ENCODE measurements at places on chromosomes 12 and 14.

DNA sequence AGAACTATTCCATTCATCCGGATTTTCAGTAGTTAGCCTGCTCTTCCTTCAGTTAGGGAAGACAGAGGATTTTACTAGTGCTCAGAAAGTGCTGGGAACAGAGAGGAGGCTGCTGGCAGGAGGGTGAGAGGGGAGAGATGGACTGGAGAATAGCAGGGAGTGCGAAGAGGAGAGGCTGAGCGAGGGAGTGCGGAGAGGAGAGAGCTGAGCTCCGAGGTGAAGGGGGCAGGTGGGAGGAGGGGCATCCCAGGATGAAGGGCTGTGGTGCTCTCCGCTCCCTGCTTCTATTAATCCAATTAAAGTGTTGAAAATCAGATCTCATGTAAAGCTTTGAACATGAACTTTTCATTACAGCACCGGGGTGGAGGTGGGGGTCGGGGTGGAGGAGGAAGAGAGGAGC lies 20.4 kb upstream of the SMOC1 start:
- H3K27me3 ChIP-seq: peaks cover 8% of the 10 kb centered on the region
- H3K36me3 ChIP-seq: no peaks in the 10 kb centered on the region
- H3K4me1 ChIP-seq: no peaks in the 10 kb centered on the region
- H3K27ac ChIP-seq: no peak overlapping the region
- no peak overlapping the region for H3K4me3 ChIP-seq

DNA sequence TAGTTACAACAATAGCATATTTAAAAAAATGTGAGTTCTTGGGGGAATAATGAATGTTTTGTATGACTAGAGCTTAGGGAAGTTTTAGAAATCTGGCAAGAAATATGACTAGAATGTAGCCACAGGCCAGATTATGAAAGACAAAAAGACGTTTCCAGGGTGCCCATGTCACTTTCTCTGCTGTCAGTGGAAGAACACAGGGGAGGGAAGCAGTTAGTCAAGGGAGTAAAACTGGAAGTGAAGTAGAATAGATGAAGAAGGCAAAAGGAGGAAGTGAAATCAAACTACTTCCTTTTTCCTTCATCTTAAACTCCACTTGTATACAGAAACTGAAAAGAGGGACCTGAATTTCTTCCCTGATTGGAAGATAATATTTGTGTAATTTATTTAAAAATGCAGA lies 81.2 kb upstream of the ATP2B1 start:
- H3K36me3 ChIP-seq: no peaks in the 10 kb centered on the region
- no peaks in the 10 kb centered on the region for H3K27me3 ChIP-seq
- H3K4me3 ChIP-seq: no peak overlapping the region
- H3K4me1 ChIP-seq: peaks cover 2% of the 10 kb centered on the region
- no peak for DNase-seq

DNA sequence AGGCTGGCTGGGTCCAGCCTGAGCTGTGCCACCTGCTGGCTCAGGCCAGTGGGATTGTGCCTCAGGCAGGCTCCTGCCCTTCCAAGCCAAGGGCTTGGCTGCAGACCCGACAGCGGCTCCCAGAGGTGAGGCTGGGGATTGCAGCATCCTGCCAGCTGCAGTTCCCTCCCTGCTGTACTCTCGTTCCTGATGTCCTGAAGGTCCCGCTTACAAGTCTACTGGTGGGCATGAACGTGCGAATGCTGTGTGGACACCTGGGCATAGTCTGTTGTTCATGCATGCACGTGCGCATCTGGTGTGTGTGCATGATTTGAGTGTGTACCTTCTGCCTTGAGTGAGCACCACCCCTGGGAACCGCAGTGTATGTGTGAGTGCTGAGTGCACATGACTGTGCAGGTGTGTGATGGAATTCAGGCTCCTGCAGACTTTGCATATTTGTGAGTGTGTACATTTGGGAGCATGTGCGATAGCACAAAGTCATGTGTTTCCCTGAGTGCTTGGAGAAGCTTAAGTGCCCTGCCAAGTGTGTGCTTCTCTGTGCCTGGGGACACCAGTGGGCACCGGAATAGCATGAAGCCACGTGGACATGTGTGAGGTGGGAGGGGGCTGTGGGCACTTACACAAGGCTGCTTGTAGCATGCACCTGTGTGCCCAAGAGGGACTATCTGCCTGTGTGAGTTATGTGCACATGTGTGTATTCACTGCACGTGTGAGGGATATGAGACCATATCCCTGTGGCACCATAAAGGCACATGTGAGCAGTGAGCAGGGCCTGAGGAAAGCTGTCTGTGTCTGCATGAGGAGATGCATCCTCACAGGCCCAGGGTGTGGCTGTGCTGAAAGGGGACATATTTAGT lies 19.3 kb upstream of the KRT7 start:
- H3K4me1 ChIP-seq: no peaks in the 10 kb centered on the region
- H3K27me3 ChIP-seq: peaks cover 14% of the 10 kb centered on the region
- H3K36me3 ChIP-seq: no peaks in the 10 kb centered on the region
- peak; percentile 67 for DNase-seq
- peak overlapping the region; percentile 22 for H3K27ac ChIP-seq

- peaks cover 78% of the 10 kb centered on the region for H3K36me3 ChIP-seq
- DNase-seq: no peak
- peak overlapping the region; percentile 70 for H3K4me3 ChIP-seq
- peak overlapping the region; percentile 89 for H3K27ac ChIP-seq
- H3K4me1 ChIP-seq: peaks cover 73% of the 10 kb centered on the region
Observed at GRCh38 chr12:47206450-47207339, 126.9 kb upstream of the AMIGO2 start.

- H3K4me3 ChIP-seq: no peak overlapping the region
- peaks cover 2% of the 10 kb centered on the region for H3K36me3 ChIP-seq
- peak; percentile 21 for DNase-seq
Observed at GRCh38 chr14:68408680-68409079, 384.2 kb downstream of the ZFP36L1 start.

GRCh38 chr14:53316504-53316903 lies 163.4 kb upstream of the DDHD1 start:
- H3K4me3 ChIP-seq: no peak overlapping the region
- peaks cover 2% of the 10 kb centered on the region for H3K27me3 ChIP-seq
- no peak for DNase-seq
- no peak overlapping the region for H3K27ac ChIP-seq

- H3K4me3 ChIP-seq: no peak overlapping the region
- DNase-seq: no peak
- peaks cover 6% of the 10 kb centered on the region for H3K4me1 ChIP-seq
Observed at GRCh38 chr12:94038605-94039004, 109.8 kb upstream of the PLXNC1 start.

DNA sequence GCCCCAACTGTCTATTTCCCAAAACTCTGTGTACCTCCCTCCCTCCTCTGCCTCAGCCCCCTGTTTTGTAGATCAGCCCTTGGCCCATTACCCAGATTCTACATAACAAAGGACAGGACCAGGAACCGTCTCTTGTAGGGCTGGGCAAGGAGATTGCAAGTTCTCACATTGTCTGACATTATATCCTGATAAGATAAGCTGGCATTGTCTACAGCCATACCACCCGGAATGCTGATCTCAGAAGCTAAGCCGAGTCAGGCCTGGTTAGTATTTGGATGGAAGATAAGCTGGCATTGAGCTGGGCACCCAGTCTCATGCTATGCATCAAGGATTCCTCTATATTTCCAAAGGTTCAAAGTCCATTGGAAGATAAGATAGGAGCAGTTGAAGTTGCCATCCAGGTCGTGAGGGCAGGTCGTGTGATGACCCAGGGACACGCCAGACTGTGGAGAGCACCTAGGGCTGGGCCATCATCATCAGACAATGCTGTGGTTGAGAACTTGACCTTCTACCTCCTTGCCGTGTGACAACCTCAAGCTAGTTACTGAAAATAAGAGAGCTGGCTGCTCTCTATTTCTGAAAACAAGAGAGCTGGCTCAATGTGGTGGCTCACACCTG lies 29.5 kb downstream of the PHETA1 start:
- DNase-seq: no peak
- no peaks in the 10 kb centered on the region for H3K4me1 ChIP-seq
- H3K36me3 ChIP-seq: no peaks in the 10 kb centered on the region
- no peaks in the 10 kb centered on the region for H3K27me3 ChIP-seq

GRCh38 chr14:99192028-99192621 lies 79.9 kb downstream of the BCL11B start:
- H3K36me3 ChIP-seq: peaks cover 66% of the 10 kb centered on the region
- H3K27ac ChIP-seq: peak overlapping the region; percentile 95
- H3K4me3 ChIP-seq: peak overlapping the region; percentile 67
- peak; percentile 47 for DNase-seq

GRCh38 chr12:54024127-54024526 lies 4.1 kb upstream of the HOXC6 start:
- peaks cover 88% of the 10 kb centered on the region for H3K27me3 ChIP-seq
- H3K4me3 ChIP-seq: no peak overlapping the region
- DNase-seq: no peak
- peaks cover 18% of the 10 kb centered on the region for H3K4me1 ChIP-seq
- H3K36me3 ChIP-seq: no peaks in the 10 kb centered on the region

GRCh38 chr12:124490584-124491305 lies 76.7 kb downstream of the NCOR2 start:
- peaks cover 14% of the 10 kb centered on the region for H3K4me1 ChIP-seq
- peaks cover 3% of the 10 kb centered on the region for H3K36me3 ChIP-seq
- DNase-seq: no peak
- no peak overlapping the region for H3K4me3 ChIP-seq

- H3K27me3 ChIP-seq: peaks cover 1% of the 10 kb centered on the region
- peaks cover 23% of the 10 kb centered on the region for H3K4me1 ChIP-seq
- peak; percentile 82 for DNase-seq
Observed at GRCh38 chr12:121712461-121713256, at the start of gene TMEM120B. Gene TMEM120B, plus strand, starts transcription at chr12:121712752. Its CDS starts 144 bp downstream, at chr12:121712896.

DNA sequence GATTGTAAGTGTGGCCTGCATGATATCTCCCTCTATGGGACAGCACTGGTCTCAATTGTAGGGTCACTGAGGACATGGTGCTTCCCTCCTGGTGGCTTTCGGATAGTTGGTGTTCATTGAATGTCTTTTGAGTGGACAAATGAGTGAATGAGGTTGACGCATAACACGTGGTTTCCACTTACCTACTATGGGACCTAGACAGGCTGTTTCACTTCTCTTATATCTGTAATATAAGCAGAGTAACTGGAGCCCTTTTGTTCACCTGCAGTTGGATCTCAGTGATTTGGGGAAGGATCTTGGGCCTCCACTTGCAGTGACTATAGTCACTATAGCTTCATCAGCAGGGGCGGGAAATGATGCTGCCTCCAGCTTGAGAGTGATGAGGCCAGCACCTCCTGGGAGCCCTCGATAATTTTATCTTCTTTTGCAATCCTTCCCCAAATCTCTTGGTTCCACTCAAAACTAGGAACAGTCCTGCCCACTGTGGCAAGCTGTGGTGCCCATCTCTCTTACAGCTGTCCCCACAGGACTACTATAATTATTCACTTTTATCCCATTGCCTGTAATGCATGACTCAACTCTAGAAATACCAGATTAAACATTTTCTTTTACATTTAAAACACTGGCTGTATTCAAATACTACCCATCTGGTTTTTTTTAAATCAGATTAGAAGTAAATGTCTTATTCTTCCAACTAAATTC lies 242.9 kb downstream of the CHST11 start:
- peaks cover 52% of the 10 kb centered on the region for H3K4me1 ChIP-seq
- no peak overlapping the region for H3K4me3 ChIP-seq
- no peak for DNase-seq

DNA sequence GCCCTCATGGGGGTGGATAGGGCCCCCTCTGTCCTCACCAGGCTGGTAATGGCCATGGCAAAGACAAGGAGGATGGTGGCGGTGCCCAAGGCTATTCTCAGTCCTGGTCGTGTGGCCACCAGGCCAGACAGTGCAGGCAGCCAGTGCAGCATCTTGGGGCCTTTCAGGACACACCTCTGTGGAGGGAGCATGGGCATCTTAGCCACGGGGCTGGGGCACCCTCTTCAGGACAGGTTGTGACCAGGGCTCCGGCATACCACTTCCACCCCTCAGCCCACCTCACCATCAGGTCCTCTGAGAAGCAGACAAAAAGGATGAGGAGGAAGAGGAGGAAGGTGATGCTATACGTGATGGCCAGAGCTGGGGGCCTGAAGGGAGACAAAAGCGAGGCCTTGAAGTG lies 10.8 kb downstream of the ADCY4 start:
- H3K4me3 ChIP-seq: no peak overlapping the region
- no peaks in the 10 kb centered on the region for H3K36me3 ChIP-seq
- no peak for DNase-seq
- peaks cover 16% of the 10 kb centered on the region for H3K4me1 ChIP-seq
- H3K27ac ChIP-seq: no peak overlapping the region

DNA sequence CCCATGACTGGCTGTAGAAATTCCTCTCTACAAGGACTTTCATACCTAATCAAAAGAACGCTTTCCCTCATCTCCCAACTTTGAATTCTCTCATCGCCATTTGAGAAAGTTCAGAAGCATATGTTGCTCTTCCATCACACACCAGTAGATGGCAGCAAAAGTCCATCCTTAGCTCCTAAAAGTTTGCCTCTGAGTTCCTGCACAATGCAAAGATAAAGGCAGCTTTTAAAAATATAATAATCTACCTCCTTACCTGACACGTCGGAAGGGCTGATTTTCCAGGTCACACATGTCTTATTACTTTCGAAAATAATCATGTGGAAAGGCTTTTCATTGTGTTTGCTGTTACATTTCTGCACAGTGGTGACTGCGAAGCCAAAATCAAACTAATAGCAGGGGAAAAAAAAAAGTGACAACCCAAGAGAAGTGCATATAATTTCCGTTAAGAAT lies 456.7 kb upstream of the SEL1L start:
- H3K4me1 ChIP-seq: no peaks in the 10 kb centered on the region
- no peaks in the 10 kb centered on the region for H3K27me3 ChIP-seq
- H3K4me3 ChIP-seq: no peak overlapping the region
- no peak overlapping the region for H3K27ac ChIP-seq
- no peaks in the 10 kb centered on the region for H3K36me3 ChIP-seq
- peak; percentile 55 for DNase-seq

DNA sequence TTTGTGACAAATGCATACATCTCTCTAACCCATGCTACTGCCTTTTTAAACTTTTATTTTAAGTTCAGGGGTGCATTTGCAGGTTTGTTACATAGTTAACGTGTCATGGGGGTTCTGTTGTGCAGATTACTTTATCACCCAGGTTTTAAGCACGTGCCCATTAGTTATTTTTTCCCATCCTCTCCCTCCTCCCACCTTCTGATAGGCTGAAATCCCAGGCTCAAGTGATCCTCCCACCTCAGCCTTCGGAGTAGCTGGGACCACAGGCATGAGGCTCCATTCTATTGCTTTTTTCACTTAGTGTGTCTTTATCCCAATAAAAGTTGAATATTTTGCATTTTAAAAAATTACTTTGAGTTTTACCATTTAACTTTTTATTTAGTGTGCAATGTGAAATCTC lies 68.9 kb downstream of the BAZ1A start:
- H3K4me1 ChIP-seq: no peaks in the 10 kb centered on the region
- no peak overlapping the region for H3K27ac ChIP-seq
- H3K36me3 ChIP-seq: peaks cover 59% of the 10 kb centered on the region
- H3K4me3 ChIP-seq: no peak overlapping the region

GRCh38 chr14:93431036-93431670 lies 414 bp downstream of the UNC79 start:
- H3K4me3 ChIP-seq: no peak overlapping the region
- H3K36me3 ChIP-seq: no peaks in the 10 kb centered on the region
- DNase-seq: no peak
- H3K4me1 ChIP-seq: no peaks in the 10 kb centered on the region
- no peak overlapping the region for H3K27ac ChIP-seq
- peaks cover 41% of the 10 kb centered on the region for H3K27me3 ChIP-seq

GRCh38 chr14:33532553-33532952 lies 418.3 kb downstream of the EGLN3 start:
- no peak overlapping the region for H3K4me3 ChIP-seq
- DNase-seq: no peak
- no peaks in the 10 kb centered on the region for H3K36me3 ChIP-seq
- no peak overlapping the region for H3K27ac ChIP-seq
- no peaks in the 10 kb centered on the region for H3K27me3 ChIP-seq

GRCh38 chr12:89476904-89477595 lies 47.5 kb downstream of the GALNT4 start:
- H3K4me1 ChIP-seq: peaks cover 44% of the 10 kb centered on the region
- no peaks in the 10 kb centered on the region for H3K27me3 ChIP-seq
- H3K4me3 ChIP-seq: no peak overlapping the region
- peak overlapping the region; percentile 68 for H3K27ac ChIP-seq
- H3K36me3 ChIP-seq: peaks cover 17% of the 10 kb centered on the region
